Left cardiac atrium (tissue), 4 donors: ENCODE measurements at places on chromosomes 3 and 15. TPM values are rescaled to one million over a fixed set of nuclear protein-coding genes. Genes with fewer than 3 reads are reported as not detected.

DNA sequence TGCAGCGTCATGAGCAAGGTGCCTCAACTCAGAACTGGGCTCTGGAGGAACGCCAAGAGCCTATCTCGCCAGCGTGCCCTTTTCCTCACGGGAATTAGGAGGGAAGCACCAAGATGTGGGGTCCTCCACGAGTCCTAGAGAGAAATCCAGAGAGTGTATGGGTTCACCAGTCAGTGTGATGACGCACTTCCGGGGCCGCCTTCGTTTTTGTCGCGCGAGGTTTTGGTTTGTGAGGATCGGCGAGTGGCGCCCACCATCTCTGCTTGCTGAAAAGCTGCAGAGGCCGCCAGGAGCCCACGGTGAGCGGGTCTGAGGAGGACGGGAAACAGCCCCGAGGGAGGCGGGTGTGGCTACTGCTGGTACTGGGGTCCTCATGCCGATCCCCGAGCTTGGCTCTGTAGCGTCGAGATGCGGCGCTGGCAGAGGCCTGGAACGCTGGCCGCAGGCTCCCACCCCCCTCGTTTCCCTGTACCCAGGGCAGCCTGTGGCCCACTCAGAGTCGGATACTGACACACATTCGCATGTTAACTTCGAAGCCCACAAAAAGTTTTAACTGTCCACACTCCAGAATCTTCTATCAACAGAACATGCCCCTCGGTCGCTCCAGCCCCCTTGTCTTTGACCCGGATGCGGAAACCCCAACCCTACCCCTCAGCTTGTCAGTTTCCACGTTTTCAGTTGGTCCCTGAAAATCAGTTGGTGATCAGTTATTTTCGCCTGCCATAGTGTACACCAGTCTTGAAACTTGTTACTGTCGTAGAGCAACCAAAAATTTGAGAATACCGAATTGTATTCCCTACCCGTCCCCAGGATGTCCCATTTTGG lies 30.4 kb downstream of the ZNF662 start:
- DNase-seq, result peak; percentile 47

Gene ZKSCAN7
- 2.8 TPM for total RNA-seq

Gene GOLGA6D
- total RNA-seq, result not detected

DNA sequence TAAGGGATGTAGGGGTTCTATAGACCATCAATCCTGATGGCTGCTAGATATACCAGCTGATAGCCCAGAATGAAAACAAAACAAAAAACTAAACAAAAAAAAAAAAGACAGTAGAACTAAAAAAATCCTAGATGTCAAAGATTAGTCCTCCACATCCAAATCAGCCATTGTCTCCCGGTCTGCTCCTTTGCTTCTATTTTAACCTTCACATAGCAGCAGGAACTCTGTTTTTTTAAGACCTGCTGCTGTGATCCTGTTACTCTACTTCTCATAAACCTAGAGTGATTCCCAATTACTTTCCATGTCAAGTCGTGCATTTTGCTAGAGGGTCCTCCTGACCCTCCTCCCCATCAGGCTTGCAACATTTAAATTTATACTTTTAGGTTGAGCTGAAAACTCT lies 2.5 kb downstream of the IFT122 start:
- DNase-seq, result no peak

DNA sequence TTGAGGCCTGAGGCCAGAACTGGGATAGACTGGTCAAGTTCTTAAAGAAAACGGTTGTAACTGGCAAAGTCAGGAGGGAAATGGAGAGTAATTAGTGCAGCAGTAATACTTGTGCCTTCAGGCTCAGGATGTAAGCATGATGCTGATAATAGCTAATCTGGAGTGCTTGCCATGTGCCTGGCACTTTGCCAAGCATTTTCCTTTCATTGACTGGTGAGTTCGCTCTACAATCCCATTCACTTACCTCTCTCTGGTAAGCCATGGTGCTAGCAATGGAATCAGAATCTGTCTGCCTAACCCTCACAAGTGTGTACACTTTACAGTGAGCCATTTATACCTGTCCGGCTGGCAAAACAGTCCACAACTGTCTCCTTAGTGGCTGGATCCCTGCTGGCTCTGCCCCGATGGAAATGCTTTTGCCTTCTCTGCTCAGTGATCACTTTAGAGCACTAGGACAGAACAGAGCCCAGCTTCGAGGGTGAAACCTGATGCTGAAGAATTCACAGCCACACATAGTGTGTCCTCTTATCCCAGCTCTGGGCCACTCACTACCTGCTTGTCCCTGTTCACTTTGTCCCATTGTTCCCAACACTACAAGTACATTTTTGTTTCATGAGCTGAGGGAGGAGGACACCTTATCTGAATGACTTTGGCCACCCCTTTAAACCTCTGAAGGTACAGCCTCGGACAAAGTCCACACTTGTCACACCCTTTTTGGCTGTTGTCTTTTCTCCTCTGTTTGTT lies 10.3 kb downstream of the CHP1 start:
- DNase-seq, result peak; percentile 47

GRCh38 chr3:138474163-138474562 lies 39.7 kb downstream of the ESYT3 start:
- no peak for DNase-seq

DNA sequence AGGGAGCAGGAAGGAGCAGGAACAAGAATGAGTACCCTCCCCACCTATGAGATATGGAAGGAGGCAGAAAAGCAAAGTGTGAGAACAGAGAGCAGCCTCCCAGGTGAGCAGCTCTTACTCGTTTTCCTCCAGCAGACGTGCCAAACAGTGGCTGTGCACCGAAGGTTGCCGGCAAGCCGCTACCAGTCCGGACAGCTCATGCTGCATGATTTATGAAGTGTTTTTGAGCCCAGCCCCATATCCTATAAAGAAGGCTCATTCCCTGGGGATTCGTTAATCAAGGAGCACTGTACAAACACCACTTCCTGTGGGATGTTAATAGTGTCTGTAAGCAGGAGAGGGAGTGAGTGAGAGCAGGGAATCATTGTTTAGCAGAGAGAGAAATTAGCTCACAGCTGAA lies 118.3 kb upstream of the FOXB1 start:
- no peak for DNase-seq

DNA sequence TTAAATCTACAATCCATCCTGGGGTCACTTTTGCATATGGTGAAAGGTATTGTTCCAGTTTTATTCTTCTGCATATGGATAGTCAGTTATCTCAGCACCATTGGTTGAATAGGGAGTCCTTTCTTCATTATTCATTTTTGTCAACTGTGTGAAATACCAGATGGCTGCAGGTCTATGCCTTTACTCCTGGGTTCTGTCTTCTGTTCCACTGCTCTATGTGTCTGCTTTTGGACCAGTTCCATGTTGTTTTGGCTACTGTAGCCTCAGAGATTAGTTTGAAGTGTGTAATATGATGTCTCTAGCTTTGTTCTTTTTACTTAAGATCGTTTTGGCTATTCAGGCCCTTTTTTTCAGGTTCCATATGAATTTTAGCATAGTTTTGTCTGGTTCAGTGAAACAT lies 795.8 kb downstream of the OTOL1 start:
- DNase-seq, result no peak

Gene LTK
- total RNA-seq, result 0.68 TPM

DNA sequence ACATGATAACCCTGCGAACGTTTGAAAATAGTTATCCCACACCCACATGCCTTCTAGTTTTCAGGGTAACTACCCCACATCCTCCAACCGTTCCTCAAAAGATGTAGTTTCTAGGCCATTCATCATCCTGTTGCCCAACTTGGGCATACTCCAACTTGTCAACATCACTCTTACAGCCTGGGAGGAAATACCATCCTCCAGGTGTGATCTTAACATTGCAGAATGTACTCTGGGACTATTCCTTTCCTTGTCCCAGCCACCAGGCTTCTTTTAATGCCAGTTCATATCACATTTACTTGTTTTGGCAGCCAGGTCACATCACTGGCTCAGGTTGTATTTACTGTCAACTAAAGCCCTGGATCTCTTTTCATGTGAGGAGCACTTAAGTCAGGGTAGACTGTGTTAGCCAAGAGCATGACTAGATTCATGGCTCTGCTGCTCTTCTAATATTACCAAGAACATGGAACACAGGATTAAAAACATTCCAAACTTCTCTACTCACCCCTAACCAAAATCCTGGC lies 4.0 kb upstream of the DENND6A start:
- no peak for DNase-seq

- no peak for DNase-seq
Observed at GRCh38 chr3:65153850-65154512, 466.2 kb upstream of the ADAMTS9 start.

- no peak for DNase-seq
Observed at GRCh38 chr3:175571096-175571495, 712.0 kb downstream of the NAALADL2 start.

DNA sequence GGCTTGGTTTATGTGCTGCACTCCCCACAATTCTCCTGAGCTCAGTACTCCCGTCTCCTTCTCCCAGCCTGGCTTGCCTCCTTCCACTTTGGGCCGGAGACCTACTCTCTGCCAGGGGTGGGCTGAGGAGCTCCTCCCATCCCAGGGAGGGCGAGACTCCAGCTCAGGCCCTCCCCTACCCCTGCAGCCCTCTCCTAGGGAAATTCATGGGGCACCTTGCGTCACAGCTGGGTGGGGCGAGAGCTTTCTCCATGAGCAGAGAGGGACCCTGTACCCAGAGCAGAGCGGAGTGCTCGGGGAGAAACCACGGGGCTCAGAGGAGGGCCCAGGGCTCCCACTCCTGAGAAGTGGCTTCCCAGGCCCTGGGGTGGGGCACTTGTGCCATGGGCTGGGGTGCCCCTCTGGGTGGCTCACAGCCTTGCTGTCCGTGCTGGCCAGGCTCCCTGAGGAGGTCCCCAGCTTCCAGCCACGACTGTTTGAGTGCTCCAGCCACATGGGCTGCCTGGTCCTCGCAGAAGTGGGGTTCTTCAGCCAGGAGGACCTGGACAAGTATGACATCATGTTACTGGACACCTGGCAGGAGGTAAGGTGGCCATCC lies 13.3 kb downstream of the VILL start:
- DNase-seq, result peak; percentile 62

GRCh38 chr3:149243540-149243939 lies 21.9 kb upstream of the CP start:
- no peak for DNase-seq

GRCh38 chr15:51132384-51133139 lies 37.9 kb upstream of the TNFAIP8L3 start:
- peak; percentile 51 for DNase-seq

Gene VEPH1
- total RNA-seq, result 0.42 TPM

Gene EIF4A2
- total RNA-seq, result 260 TPM

- DNase-seq, result no peak
Observed at GRCh38 chr3:183354874-183355273, 73.5 kb downstream of the MCF2L2 start.

Gene IL1RAP
- total RNA-seq, result 14.7 TPM

Gene P2RY14
- 1.5 TPM for total RNA-seq

DNA sequence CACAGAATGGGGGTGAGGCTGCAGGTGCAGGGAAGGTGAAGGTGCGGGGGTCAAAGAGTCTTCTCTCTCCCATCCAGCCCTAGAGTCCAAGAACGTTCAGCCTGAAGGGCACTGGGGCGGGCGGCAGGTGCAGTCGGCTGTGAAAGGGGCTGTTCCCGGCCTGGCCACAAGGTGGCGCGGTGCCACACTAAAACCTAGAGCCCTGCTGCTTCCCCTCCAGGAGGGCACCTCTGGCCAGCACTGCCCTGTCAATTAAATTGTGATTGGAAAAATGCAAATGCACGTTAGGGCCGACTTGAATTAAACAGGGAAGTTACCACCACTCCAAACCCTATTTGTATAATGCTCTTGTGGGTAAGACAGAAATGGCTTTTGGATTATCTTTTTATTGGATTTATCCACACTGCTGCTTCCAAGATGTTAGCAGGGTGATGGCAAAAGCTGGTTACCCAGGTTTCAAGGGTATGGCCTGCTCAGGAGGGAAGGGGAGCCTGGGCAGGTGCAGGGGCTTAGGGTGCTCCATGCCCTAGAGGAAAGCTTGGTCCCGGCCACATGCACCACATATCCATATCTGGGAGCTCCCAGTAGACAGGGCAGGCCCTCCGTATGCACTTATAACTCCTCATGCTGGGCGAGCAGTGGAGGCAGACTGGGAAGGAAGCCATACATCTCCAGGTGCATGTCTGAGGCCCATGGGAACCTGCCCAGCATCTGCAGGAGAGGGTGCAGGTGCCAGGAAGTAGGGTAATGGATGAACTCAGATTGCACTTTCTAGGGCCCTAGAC lies 119.8 kb downstream of the ADCY5 start:
- DNase-seq, result peak; percentile 76

- DNase-seq, result peak; percentile 42
Observed at GRCh38 chr15:73575636-73576247, 57.4 kb downstream of the NPTN start.

DNA sequence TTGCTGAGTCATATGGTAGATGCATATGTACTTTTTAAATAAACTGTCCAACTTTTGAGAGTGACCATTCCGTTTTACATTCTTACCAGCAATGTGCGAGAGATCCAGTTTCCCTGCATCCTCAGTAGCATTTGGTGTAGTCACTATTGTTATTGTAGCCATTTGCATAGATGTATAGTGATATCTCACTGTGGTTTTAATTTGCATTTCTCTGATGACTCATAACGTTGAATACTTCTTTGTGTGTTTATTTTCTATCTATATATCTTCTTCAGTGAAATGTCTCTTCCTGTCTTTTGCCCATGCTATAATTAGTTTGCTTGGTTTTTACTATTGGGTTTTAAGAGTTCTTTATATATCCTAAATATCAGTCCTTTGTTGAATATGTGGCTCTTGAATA lies 255.7 kb upstream of the GRM7 start:
- no peak for DNase-seq

Gene CCR9
- not detected for total RNA-seq

Gene TRIP4
- total RNA-seq, result 15.5 TPM

Gene HIGD2B
- total RNA-seq, result not detected

DNA sequence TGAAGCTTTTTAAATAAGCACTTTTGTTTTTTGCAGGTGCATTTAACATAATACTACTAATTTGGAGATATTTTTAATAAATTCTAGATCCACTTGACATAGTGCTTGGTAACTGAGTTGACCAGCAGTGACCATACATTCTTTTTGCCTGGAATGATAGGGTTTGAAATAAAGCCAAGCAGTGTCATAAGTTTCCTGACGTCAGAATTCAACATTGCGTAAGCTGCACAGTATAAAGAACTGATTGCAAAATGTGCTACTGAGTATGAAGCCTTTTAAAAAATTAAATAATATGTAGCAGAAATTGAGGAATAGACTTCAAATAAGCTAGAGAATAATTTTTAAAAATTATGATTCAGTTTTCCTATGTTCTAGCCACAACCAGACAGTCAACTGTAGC lies 454.6 kb upstream of the ARPP21 start:
- no peak for DNase-seq

DNA sequence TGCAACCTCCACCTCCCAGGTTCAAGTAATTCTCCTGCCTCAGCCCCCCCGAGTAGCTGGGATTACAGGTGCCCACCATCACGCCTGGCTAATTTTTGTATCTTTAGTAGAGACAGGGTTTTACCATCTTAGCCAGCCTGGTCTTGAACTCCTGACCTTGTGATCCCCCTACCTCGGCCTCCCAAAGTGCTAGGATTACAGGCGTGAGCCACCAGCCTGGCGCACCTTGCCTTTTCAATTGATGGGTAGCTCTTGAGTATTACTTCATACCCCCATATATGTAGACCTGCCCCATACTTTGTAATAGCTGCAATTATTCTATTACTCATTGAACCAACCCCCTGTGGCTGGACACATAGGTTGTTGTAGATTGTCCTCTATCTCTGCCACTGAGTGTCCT lies 101.3 kb downstream of the LRRK1 start:
- no peak for DNase-seq

Gene RPS27L
- total RNA-seq, result 159 TPM

Gene CHRNA3
- total RNA-seq, result 2.3 TPM

- DNase-seq, result no peak
Observed at GRCh38 chr3:42491881-42492507, 10.4 kb upstream of the VIPR1 start.
